A673 (cell line): ENCODE measurements at places on chromosomes 2 and 18.

DNA sequence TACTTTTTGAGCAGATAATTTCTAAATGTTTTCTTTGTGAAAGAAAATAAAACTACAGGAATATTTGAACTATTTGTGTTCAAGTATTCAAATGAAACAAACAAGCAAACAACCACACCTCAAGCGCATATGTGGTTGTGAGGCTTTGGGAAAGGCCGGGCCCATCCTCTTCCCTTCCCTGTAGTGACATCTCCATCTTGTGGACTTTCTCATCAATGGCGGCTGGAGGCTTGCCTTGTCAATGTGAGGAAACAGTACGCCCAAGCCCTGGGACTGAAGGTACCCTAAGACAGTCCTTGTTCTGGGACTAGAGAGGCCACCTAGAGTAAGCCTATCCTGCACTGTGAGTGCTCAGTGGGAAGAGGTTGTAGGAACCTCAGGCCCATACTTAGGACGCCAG is 166.8 kb downstream of the TPGS2 start:
- DNase-seq: no peak

DNA sequence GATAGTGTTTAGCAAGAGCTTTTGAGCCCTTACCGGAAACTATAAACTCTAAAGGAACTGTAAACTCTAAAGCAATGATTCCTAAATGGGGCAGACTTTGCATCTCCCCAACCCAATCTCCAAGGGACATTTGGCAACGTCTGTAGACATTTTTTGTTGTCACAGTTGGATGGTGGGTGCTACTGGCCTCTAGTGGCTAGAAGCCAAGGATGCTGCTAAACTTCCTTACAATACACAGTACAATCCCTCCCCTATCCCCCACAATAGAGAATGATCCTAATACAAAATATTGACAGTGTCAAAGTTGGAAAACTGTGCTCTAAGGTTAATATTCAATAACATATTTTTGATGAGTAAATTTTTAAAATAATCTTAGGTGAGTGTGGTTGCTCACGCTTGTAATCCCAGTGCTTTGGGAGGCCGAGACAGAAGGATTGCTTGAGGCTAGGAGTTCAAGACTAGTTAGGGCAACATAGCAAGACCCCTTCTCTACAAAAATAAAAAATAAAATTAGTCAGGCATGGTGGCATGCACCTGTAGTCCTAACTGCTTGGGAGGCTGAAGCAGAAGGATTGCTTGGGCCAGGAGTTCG is 66.7 kb downstream of the PTPN4 start:
- DNase-seq: peak; percentile 84

- no peak for DNase-seq
These were observed 550 bp upstream of the SFXN5 start for GRCh38 chr2:73072129-73072395.

- no peak for DNase-seq
These were observed 263.3 kb upstream of the RND3 start for GRCh38 chr2:150750720-150751119.

DNA sequence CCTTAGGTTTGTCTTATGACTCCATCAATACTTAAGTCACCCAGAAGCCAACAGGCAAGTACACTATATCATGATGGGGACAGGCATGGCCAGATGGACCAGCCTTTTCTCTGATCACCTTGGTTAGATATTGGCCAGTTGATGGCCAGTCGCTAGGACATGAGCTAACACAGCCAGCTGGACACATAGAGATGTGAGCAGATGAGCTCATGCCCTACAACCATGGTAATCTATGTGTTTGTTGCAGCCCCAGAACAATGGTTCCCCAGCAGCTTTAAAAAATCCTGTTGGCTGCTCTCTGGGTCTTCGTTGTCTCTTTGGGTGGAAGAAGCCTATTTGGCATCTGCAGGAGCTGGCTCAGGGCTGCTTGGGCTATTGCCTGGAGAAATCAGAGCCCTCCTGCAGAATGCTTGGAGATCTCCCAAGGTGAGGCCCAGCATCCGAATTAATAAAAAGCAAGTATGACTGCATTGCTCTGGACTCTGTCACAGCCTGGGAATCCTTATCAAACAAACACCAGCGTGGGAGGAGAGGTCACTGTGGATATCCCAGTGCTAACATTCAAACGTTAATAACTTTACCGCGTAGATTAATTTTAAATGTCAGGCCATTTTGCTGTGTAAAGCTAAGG is 62.3 kb upstream of the KLHL29 start:
- no peak for DNase-seq

- DNase-seq: peak; percentile 24
These were observed 17.7 kb downstream of the EIF4E2 start for GRCh38 chr2:232568161-232568560.

- no peak for DNase-seq
These were observed 171.8 kb downstream of the ASXL3 start for GRCh38 chr18:33749834-33750233.

DNA sequence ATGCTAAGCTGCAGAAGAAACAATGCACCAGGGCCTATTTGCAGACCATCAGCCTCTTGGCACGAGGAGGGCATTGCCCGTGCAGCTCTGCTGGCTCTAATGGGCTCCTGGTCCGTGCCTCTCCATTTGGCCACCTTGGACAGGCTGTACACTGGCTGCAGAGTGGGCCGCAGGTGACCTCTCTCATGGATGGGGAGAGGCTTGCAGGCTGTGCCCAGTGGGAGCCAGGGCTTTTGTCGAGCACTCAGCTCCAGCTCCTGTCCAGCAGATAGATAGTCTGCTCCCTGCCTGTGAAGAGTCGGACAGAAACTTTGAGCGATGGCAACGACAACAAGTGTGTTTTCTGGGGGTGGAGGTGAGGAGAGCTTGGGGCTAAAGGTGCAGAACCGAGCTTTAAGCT is 100.9 kb downstream of the MBP start:
- DNase-seq: no peak

DNA sequence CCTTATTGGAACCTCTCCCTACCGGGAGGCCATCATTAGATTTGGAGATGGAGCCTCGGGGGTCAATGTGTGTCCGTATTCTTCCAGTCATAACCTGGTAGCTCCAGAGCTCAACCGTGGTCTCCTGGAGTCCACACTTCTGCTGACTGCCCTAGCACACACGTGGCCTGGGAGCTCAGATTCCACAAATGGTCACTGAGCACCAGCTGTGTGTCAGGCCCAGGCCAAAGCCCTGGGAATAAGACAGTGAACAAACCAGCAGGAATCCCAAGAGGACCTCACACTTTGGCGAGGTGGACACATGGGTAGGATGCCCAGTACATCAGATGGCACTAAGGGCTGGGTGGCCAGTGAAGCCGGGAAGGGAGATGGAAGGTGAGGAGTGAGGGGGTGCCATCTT is 15.5 kb downstream of the GYPC start:
- no peak for DNase-seq

GRCh38 chr2:23487735-23488492 is 102.9 kb downstream of the KLHL29 start:
- no peak for DNase-seq
